ENCODE measurements at places on chromosomes 12 and 14. TPM values are rescaled to one million over a fixed set of nuclear protein-coding genes. Genes with fewer than 3 reads are reported as not detected.

ARHGDIB gene
- 1,161 TPM for total RNA-seq

- no peak overlapping the region for H3K27ac ChIP-seq
- H3K36me3 ChIP-seq, result no peaks in the 10 kb centered on the region
- DNase-seq, result no peak
- no peaks in the 10 kb centered on the region for H3K27me3 ChIP-seq
These were observed 30.3 kb downstream of the HMGA2 start for GRCh38 chr12:65854629-65855028.

RARG gene
- total RNA-seq, result 4.6 TPM

DNA sequence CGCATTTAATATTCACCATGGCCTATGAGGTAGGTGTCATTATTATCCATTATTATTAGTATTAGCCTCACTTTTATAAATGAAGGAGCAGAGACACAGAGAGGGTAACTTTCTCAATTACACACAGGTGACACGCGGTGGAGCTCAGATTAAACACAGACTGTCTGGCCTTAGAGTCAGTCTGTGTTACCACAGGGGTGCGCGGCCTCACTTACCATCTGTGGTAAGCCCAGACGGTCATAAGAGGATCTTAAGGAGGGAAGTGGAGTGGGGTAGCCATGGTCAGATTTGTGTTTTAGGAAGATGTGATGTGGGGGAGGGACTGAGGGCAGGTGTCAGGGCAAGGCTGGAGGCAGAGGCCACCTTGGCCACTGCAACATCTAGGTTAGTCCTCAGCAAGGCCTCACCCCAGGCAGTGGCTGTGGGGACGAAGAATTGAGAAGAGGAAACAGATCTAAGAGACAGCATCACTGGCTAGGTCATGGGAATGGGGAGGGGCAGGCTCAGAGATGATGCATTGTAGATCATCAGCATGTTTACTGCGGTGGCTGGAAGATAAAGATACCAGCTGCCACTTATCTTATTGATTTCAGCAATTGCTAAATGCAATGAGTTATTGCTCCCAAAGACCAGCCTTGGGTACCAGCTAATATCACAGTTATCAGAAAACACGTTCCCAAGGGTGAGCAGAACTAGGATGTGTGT is 67.1 kb downstream of the SERPINA3 start:
- no peak for DNase-seq
- H3K27ac ChIP-seq, result no peak overlapping the region
- no peaks in the 10 kb centered on the region for H3K27me3 ChIP-seq
- H3K4me3 ChIP-seq, result no peak overlapping the region
- H3K4me1 ChIP-seq, result no peaks in the 10 kb centered on the region
- H3K36me3 ChIP-seq, result no peaks in the 10 kb centered on the region

INSM2 gene
- 0.05 TPM for total RNA-seq

KRT72 gene
- 0.33 TPM for total RNA-seq

SLC6A13 gene
- 0.28 TPM for total RNA-seq
